ENCODE measurements at places on chromosomes 5 and 9.

- DNase-seq, result no peak
Observed at GRCh38 chr9:89598926-89599325, 5.9 kb upstream of the GADD45G start.

DNA sequence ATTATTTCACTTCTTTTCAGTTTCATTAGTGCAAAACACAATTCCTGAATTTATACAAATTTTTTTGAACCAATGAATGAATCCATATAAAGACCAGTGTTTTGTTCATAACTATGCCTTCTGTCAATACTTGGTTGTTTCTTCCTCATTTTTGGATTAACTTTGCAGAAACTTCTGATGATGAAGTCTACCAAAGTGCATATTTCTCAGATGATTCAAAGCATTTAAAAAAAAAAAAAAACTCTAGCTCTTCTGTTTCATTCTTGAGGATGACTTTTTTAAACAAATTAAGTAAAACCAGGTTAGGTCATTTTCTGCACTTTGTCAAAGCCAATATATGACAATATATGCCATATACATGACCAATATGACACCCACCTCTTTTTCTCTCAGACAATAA is 92.6 kb downstream of the CHSY3 start:
- no peak for DNase-seq

DNA sequence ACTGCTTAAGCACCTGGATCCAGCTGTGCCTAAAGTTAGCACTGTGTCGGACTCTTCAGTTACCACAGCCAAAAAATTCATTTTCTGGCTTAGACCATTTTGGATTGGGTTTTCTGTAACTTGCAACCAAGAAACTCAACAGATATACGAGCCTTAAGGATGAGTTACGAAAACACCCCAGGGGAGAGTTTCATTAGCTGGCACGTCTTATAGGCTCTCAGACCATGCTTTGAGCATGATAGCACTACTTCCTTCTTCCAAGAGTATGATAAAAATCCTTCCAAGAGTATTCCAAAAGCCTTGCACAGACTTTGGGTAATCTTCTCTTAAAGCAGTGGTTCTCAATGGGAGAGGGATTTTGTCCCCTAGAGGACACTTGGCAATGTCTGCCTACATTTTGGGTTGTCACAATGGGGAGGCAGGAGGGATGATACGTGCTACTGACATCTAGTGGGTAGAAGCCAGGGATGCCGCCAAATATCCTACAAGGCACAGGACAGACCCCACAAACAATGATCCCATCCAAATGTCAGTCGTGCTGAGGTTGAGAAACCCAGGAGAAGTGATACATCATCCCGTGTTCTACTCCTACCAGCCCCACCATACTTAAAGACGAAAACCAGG is 64.8 kb downstream of the SMIM23 start:
- no peak for DNase-seq

DNA sequence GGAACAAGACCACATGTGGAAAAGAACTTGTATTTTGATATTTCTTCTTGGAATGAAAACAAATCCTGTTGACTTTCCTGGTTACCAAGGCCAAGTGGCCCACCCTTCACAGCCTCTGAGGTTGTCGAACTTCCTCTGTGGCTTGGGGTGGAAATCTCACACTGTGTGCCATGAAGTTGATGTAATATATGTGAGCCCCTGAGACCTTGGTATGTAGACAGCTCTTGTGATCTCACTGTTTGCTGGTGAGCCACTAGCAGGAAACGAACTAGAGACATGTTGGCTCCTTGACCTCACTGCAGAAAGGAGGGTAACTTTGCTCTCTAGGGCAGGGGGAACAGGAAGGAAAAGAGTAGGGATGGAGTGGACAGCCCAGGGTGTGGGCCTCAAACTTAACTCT is 159.4 kb downstream of the ARHGAP26 start:
- DNase-seq, result no peak

DNA sequence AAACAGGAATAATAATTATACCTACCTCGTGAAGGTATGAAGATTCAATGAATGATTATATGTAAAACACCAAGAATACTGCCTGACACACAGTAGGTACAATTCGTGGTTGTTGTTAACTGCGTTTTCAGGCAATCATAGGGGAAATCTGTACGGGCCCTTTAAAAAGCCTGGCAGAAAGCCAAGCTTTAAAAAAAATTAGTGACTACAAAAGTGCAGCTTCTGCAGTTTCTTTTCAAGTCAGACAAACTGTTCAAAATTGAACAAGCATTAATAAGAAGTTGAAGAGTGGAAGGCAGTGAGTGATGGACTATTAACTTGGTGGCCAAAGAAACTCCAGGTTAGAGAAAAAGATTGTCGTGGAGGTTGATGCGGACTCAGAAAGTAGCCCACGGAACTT is 85.9 kb upstream of the TRIO start:
- no peak for DNase-seq

- no peak for DNase-seq
Observed at GRCh38 chr9:127700594-127701255, 6.1 kb upstream of the CFAP157 start.

GRCh38 chr9:127979333-127980059 is 1.3 kb downstream of the EEIG1 start:
- peak; percentile 42 for DNase-seq

DNA sequence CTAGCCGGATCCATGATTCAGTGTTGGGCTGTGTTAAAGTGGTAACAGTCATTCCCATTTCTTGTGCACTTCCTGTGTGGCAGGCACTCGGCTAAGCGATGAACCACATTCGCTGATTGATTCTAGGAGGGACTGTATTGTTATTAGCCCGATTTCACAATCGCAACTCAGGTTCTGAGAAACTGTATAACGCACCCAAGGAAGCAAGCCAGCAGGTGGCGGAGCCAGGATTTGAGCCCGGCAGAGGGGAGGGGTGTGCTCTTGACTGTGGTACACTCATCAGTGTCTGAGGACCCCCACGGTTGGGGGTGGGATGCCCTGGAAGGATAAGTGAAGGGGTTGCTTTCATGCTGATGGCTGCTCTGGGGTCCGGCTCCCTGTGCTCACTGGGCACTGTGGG is 34.7 kb downstream of the LRSAM1 start:
- no peak for DNase-seq

GRCh38 chr9:26228273-26228672 is 550.0 kb upstream of the TUSC1 start:
- DNase-seq, result no peak

- DNase-seq, result no peak
Observed at GRCh38 chr9:105887679-105888078, 193.3 kb downstream of the TMEM38B start.

GRCh38 chr5:7192016-7192415 is 203.9 kb upstream of the ADCY2 start:
- no peak for DNase-seq

- DNase-seq, result no peak
Observed at GRCh38 chr5:155929112-155929511, 397.9 kb upstream of the SGCD start.

DNA sequence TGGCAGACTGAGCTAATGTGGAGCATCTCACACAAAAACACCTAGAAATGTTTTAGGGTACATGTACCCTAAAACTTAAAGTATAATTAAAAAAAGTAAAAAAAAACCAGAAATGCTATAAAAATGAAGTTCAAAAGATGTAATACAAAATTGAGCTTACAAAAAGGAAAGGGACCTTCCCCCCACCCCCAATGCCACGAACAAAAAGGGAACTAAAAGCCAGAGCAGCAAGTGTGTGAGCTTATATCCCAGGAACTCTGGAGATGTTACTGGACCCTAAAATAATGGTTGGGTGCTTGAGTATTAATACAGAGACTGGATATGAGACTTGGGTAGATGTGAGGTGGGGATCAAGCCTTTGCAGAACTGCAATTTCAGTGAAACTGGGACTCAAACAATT is 11.0 kb downstream of the SPATA9 start:
- no peak for DNase-seq

- DNase-seq, result no peak
Observed at GRCh38 chr5:55063220-55063863, 39.1 kb upstream of the GZMA start.

DNA sequence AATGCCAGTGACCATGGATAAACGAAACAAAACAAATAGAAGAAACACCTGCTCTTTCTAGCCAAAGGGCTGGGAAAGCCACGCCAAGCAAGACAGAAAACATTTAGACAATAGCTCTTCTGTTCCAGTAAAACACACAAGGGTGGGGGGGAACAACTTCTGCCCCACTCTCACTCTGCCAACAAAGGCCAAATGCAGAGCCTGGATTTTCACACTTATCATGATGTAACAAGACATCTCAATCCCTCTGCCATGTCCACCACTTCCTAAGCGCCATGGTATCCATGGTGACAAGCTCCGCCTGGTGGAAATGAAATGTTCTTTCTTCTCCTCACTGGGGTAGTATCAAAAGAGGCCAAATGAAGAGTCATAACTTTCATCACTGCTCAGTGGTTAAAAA is 60.6 kb downstream of the DRD1 start:
- no peak for DNase-seq

- no peak for DNase-seq
Observed at GRCh38 chr9:112124156-112124555, 50.9 kb downstream of the SUSD1 start.

- DNase-seq, result no peak
Observed at GRCh38 chr5:94740286-94740685, 121.8 kb downstream of the SLF1 start.

DNA sequence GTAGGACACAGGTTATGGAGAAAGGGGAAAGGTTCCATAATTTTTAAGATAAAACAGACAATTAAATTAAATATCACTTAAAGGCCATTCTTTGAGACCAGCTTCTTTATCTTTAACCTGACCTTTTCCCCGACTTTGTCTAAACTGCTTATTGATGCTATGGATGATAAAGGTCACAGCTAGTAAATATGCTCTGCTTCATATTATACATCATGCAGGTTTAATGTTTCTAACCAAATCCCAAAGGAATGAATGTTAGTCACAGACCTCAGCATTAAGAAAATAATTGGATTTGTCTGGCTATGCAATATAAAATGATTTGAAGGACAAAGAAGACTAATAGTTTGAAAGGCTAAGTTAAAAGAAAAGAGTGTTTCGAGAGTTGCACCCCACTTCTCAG is 147.6 kb downstream of the ST8SIA4 start:
- no peak for DNase-seq

DNA sequence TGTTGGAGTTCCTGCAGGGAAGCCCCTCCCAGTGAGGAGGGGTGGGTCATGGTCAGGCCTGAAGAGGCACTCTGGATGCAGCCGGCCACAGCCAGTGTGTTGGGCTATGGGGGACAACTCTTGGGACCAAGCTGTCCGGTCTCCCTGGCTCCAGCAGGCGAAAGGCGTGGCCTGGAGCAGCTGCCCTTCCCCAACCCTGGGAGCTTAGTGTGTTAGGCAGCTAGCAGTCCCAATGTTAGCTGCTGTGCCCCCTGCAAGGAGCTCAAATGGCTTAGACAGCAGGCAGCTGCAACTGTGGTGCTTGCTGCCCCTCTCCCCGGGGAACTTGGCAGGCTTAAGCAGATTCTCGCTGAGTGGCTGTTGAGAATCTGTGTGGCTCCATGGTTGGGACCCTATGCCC is 67.5 kb upstream of the ACTBL2 start:
- no peak for DNase-seq

DNA sequence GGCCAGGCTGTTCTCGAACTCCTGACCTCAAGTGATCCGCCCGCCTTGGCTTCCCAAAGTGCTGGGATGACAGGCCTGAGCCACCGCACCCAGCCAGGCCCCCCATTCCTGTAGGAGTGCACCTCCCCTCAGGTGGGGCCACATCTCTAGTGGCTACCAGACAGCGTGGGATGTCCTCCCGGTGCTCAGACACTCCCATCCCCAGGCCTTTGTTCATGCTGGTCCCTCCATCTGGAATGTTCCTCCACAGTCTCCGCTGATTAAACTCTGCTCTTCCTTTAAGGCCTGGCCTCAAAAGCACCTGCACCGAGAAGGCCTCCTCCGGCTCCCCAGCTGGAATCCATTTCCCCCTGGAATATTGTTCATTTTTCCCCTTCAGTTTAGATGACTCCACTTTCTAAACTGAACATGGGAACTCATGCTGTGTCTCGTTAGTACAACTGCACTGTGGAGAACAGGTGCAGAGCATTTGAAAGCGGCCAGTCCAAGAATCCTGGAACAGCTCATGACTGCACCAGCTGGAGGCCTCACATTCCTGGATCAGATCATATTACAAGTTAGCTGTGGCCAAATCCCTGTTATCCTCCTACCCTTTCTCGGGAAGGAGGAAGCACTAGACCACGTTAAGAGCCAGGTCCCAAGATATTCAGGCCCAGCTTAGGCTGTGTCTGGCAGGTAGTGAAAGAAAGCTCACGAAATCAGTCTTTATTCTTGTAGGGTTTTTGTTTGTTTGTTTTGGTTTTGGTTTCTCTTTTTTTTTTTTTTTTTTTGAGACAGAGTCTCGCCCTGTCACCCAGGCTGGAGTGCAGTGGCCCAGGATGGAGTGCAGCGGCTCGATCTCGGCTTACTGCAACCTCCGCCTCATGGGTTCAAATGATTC is 10.8 kb upstream of the PRRC2B start:
- no peak for DNase-seq

DNA sequence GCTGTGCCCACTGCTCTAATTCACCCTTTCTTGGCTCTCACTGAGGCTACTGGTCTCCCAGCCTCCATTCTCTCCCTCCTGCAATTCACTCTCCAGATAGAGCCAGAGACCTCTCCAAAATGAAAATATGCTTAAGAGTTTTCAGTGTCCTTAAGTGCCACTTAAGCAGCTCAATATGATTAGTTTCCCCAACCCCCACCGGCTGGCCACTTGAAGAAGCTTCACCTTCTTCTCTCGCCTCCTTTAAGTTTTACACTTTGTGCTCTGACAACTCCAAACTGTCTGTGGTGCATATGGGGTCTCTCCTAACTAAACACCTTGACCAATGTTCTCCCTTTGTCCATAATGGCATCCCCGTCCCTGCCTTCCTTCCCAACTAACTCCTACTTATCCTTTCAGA is 53.4 kb downstream of the CDK5RAP2 start:
- no peak for DNase-seq

GRCh38 chr9:78565481-78565880 is 268.6 kb downstream of the PSAT1 start:
- no peak for DNase-seq

GRCh38 chr5:79712741-79713140 is 23.1 kb downstream of the CMYA5 start:
- DNase-seq, result no peak
